Posterior cingulate gyrus (tissue), 11 donors: ENCODE measurements at places on chromosomes 1 and 21.

GRCh38 chr1:8554956-8555534 is 237.1 kb downstream of the SLC45A1 start:
- DNase-seq, result no peak

- no peak for DNase-seq
Observed at GRCh38 chr1:21671915-21672314, 2.8 kb upstream of the RAP1GAP start.

GRCh38 chr1:223264529-223264928 is 99.4 kb downstream of the SUSD4 start:
- DNase-seq, result no peak

DNA sequence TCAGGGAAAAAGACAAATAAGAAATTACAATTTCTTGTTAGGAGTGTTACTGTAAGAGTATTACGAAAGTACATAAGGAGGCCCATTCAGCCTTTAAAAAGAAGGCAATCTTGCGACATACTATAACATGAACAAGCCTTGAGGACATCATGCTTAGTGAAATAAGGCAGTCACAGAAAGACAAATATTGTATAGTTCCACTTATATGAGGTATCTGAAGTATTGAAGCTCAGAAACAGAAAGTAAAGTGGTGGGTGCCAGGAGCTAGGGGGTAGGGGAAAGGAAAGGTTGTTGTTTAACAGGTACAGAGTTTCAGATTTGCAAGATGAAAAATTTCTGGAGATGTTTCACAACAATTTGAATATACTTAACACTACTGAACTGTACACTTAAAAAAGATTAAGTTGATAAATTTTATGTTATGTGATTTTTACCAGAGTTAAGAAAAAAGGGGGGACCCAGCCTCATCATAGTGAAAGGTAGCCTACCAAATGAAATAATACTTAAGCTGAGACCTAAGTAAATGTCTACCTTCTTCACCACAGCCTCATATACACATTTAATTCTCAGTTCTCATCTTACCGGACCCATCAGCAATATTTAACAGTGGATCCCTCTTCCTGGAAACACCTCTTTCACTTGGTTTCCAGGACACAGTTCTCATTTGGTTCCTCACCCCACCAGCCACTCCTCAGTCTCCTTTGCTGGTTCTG is 19.5 kb downstream of the USP24 start:
- no peak for DNase-seq

- no peak for DNase-seq
Observed at GRCh38 chr1:38489844-38490270, 369.7 kb downstream of the RRAGC start.

DNA sequence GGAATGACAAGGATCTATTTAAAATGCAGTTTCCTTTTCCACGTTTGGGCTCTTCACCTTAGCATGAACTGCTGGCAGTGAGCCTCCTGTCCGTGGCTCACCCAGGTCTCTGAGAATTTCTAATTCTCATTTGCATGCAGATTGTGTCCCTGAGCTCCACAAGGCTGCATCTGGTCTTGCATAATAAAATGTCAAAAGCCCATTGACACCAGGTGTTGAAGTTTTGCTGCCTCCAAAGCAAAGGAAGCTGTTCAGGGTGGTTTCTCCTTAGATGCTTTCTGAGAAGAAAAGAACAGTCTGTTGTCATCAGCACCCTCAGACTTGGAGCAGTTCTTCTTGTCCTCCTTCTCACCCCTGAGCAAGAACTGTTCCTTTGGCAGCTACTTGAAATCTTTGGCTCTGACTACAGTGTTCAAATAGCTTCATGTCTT is 433.1 kb upstream of the KAZN start:
- no peak for DNase-seq

DNA sequence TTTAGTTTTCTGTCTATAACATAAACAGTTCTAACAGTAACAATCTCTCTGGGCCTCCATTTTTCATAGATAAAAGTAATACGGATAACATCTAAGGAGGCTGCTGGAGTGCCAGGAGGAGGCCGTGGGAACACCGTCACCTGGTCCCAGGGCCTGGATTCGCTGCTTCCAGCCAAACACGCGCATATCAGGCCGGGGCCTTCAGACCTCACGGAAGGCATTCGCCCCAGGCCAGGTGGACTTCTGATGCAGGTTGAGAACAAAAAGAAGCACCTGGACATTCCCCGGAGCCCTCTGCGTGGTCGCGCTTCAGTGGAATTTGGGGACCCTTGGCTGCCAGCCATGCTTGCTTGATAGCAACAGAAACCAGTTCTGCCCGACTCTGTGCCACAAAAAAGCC is 113.1 kb upstream of the GUCA2B start:
- no peak for DNase-seq

GRCh38 chr1:37575692-37576091 is 19.0 kb downstream of the DNALI1 start:
- DNase-seq, result no peak

- DNase-seq, result no peak
Observed at GRCh38 chr1:195529881-195530280, 1078.4 kb downstream of the KCNT2 start.

DNA sequence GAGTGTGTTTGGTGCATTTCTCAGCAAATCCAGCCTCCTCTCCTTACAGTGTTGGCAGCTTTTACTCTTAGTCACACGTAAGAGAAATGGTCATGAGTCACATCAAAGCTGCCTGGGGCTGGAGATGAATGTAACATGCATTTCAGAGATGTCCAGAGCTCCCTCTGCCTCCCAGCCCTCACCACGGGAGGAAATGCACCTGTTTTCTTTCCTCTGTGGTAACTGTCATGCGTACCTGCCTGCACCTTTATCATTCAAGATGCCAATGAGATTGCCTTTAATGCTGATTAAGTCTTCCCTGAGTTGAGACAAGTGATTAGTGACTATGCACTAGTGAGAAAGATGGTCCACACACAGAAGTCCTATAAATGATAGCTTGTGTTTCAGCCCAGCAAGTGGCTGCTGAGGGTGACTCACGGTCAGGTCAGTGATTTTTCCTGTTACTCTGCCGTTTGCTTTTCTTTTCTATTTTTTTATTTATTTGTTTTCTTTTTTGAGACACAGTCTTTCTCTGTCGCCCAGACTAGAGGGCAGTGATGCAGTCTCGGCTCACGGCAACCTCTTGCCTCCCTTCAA is 277.3 kb upstream of the FMN2 start:
- no peak for DNase-seq

DNA sequence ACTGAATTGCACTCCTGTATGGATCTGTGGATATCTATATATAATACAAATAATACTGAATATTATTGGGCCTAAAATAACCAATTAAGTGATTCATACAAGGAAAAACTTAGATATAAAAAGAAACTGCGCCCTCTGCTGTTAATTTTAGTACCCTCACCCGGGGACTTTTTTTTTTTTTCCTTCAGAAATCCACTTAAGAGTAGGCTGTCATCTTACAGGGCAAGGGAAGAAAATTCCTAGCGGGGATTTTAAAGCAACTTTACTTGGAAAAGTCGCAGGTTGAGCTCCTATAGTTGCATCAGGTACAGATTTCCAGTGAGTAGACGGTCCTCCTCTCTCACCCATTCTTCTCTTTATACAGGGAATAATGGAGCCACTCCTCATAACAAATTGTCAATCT is 1.3 kb downstream of the NTNG1 start:
- no peak for DNase-seq

GRCh38 chr1:35202048-35202719 is 9.2 kb upstream of the SFPQ start:
- no peak for DNase-seq
